ENCODE measurements at places on chromosomes 5 and 9.

- no peak for DNase-seq
Observed at GRCh38 chr5:172920447-172920849, 38.8 kb upstream of the RPL26L1 start.

DNA sequence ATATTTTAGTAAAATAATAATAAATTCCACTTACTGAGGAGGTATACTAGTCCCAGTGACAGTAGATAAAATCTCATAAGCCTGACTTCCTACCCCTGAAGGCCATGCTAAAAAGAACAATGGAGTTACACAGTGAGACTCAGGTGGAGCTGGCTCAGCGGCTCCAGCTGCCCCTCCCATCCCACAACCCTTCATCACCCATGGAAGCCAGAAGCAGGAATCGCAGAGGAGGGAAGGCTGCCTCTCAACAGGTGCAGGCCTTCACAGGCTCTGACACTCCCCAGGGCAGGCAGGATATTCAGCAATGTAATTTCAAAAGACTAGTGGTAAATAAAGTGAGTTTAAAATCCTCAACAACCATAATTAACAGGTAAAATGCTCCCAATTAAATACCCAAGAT lies 67.5 kb downstream of the FANCC start:
- DNase-seq, result no peak

- no peak for DNase-seq
Observed at GRCh38 chr5:116739571-116739970, 164.9 kb upstream of the SEMA6A start.

GRCh38 chr9:129145316-129145715 lies 32.7 kb downstream of the IER5L start:
- DNase-seq, result no peak

GRCh38 chr5:136802383-136802782 lies 437.0 kb upstream of the TRPC7 start:
- no peak for DNase-seq

- no peak for DNase-seq
Observed at GRCh38 chr5:176627582-176627981, 2.8 kb downstream of the SNCB start.

DNA sequence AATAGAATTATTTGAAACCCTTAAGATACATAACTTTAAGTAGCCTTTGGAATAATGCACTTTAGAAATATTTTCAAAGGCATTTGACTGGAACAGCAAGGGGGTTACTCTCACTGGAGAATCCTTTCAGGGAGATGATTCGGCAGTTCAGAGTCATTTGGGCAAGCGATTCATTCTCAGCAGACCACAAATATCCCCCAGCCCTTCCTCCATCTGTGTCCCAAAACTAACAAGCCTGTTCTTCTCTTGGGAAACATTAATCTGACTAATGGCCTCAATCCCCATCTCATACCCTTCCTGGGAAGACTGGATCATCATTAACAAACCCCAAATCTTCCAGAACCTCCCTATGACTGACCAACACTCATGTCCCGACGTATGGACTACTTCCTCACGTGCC lies 65.8 kb upstream of the S1PR3 start:
- DNase-seq, result no peak

GRCh38 chr5:163439092-163439425 lies 1.7 kb downstream of the CCNG1 start:
- no peak for DNase-seq

- peak; percentile 62 for DNase-seq
Observed at GRCh38 chr5:116068028-116068632, 16.7 kb upstream of the COMMD10 start.

GRCh38 chr5:179803651-179804554 lies 2.8 kb downstream of the MGAT4B start:
- no peak for DNase-seq

- DNase-seq, result peak; percentile 40
Observed at GRCh38 chr5:80481019-80481893, 6.6 kb upstream of the FAM151B start.

DNA sequence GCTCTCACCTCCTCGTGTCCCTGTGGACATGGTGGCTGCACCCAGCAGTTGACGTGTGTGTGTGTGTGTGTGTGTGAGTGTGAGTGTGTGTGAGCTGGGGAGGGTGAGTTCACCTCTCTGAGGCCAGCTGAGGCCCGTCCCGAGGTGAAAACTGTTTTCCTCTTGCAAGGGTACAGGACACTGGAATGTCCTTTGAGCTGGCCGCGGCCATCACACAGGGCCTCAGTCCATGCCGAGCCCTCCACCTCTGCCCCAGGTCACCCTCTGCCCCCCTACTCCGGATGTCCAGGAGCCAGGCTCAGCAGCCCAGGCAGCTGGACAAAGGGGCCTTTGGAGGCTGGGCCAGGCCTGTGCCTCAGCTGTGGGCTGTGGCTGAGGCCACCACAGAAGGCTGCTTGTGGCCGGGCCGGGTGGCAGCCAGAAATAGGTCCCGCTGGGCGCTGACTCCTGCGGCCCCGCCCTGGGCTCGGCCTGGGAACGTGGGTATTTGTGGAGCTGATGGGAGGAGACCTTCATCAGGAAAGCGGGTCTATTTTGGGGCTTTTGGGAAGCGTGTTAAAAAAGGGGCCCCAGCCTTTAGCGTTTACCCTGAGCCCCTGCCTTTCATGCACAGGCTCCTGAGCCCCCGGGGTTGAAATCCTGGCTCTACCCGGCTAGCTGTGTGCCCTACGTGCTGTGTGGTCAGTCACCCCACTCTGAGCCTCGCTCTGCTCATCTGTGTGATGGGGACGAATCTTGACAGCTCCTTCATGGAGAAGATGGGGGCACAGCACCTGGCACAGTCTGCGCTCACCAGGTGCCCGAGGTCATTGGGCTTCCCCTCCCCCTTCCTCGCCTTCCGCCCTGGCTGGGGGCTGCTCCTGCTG lies 75.1 kb upstream of the IER5L start:
- no peak for DNase-seq

DNA sequence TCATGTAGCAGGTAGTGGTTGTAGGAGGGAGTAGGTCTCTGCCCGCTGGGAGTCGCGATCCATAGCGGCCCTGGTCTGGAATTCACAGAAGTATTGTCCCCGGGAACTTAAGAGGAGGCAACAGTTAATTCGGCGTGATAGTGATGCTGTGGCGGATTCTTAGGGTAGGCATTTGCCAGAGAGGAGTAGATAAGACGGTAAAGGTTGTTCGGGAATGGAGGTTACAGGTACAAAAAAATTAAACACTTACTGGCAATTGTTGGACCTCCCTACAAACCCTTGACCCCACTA lies 679 bp downstream of the SMC5 start:
- DNase-seq, result no peak

- DNase-seq, result no peak
Observed at GRCh38 chr5:10734037-10734709, 26.9 kb downstream of the DAP start.

DNA sequence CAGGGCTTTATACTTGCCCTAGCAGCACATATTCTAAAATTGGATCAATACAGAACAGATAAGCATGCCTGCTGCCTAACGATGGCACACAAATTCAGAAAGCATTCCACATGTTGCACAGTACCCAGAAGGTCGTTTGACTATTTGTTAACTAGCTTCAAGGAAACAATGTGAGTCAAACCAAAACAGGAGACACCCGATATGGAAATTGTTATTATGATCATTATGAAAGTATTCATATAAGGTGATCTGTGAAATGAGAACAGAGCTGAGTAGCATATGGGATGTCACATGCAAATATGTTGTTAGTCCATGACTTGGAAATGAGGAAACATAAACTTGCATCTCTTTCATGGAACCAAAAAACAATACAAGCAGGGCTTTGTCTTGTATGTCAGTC lies 56.3 kb upstream of the BICD2 start:
- no peak for DNase-seq

- no peak for DNase-seq
Observed at GRCh38 chr5:160657068-160657507, 194.9 kb downstream of the ATP10B start.

DNA sequence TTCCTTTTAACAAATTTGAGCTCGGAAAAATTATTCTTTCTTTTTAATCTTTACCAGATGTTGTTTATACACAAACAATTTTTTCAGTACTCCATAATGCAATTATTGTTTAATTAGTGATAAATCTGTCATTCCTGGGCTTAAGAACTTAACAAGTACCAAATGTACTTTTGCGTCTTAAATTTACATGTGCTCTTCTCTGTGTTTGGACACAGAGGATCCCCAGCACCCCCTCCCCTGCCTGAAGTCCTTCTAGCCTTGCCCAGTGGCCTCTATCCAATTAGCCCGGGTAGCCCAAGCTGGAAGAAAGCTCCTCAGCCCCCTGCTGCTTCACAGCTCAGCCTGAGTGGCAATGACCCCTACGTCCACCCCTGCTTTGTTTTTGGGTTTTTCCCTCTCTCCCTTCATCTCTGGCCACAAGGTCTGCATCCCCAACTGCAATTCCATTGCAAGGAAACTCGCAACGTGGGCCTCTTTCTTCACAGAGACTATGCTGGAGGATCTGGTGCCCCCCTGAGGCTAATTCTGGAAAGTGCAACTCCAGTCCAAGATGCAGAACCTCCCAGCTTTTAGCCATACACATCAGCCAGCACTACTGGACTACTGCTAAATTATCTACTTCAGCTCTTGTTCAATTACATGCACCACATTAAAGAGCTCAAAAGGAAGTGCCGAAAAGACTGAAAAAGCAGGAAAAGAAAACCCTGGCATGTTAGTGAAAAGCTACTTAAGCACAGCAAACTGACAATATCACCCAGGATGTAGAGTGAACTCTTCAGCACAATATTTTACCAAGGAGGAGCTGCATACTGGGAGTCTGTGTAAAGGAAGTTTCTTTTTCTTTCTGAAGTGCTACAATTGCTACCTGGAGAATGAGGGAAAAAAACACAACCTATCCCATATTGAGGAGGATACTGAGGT lies 186.2 kb downstream of the FANCC start:
- DNase-seq, result peak; percentile 76

DNA sequence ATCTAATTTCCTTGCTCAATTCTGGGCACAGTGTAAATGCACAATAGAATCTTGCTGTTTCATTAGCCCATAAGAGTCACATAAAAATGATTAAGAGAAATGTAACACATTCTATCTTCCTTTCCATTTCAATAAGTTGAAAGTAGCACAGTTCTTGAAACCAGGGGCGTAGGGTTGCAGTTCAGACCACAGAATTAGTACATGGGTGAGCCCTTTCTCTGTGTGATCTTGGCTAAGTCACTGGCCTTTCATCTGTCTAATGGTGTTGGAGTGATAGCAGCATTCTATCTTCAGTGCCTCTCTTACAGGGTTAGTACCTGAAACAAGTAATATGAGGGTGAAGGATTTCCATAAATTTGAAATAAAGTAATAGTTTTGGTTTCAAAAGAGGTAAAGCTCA lies 445.3 kb upstream of the ZNF462 start:
- no peak for DNase-seq

- no peak for DNase-seq
Observed at GRCh38 chr9:17019398-17019797, 115.4 kb upstream of the CNTLN start.

- DNase-seq, result peak; percentile 14
Observed at GRCh38 chr5:140632366-140633020, 482 bp downstream of the CD14 start.
